ENCODE measurements at places on chromosomes 6 and 20.

DNA sequence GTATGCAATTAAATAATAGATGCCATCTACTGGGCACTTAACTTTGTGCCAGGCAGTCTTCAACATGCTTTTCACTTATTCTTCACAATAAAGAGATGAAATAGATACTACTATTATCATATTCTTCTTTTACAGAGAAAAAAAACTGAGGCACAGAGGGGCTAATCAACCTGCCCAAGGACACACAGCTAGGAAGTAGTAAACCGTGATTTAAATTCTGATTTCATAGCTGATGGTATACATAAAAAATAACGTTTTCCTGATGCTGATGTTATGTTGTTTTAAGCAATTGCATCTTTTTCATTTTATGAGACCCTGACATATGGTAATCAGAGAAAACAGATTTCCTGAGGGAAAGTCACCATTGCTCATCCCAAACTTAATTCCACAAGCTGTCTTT, 45.1 kb upstream of the ATXN1 start:
- no peak for DNase-seq

GRCh38 chr6:148261470-148261869, 81.2 kb upstream of the SASH1 start:
- no peak for DNase-seq

DNA sequence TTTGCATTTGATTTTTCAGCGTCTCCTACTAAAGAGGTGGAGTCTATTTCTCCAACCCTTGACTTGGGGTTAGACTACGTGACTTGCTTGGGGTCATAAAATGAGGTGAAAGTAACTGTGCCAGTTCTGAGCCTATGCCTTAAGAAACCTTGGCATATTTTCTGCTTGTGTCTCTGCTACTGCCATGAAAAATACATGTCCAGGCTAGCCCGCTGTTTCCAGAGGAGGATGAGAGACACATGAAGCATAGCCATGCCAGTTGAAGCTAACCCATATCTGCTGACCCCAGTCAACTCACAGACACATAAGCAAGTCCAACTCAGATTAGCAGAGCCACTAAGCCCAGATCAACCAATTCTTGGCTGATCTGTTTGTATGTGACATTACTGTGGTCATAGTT, 38.7 kb downstream of the SCP2D1 start:
- DNase-seq: no peak

DNA sequence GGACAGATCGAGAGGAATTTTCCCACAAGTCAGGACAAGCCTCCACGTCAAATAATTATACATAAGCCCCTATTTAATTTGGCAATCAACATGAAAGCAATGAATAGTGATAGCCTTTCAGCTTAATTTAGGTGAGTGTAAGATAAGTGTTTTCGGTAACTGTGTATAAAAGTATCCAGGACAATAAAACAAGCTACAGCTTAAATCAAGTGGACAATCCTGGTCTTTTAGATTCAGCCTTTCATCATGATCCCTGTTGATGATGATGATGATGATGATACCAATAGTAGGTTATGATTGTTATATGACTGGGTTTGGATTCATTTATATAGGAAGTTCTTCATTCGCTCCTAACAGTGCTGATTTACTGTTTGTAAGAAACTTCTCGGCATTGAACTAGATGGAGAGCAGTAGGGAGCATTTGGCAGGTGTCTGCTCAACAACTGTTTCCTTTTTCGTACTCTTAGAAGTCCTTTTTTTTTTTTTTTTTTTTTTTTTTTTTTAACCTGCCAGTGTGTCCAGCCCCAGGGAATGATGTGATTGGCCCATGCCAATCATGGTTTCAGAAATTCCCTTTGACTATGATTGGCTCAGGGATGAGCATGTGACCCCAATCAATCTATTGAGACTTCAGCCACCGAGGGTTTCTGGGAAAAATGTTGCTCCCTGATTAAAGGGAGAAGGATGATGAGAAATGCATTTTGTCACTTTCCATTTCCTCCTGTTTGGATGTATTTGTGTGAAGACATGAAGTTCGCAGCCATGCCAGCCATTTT, 11.3 kb upstream of the RNF182 start:
- DNase-seq: no peak

DNA sequence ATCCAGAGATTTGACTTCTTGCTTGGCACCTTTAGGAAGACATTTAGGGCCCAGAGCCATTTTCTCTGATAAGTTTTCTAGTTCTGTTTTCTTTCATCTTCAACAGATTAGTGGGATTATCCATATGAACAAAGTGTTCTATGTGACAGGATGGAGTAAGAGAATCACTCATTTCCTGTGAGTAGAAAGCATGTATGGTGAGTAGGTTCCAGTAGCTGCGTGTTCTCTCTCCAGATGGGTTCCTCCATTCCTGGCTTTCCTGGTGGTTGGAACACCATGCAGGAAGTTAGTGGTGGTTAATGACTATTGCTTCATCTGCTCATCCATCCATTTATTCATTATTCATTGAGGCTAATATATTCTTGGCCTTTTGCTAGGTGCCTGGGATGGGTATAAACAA, 54.0 kb downstream of the EFCAB8 start:
- no peak for DNase-seq

GRCh38 chr6:139642346-139642745, 267.9 kb upstream of the CITED2 start:
- DNase-seq: no peak

- no peak for DNase-seq
Observed at GRCh38 chr6:96836631-96837080, 621 bp downstream of the GPR63 start.

DNA sequence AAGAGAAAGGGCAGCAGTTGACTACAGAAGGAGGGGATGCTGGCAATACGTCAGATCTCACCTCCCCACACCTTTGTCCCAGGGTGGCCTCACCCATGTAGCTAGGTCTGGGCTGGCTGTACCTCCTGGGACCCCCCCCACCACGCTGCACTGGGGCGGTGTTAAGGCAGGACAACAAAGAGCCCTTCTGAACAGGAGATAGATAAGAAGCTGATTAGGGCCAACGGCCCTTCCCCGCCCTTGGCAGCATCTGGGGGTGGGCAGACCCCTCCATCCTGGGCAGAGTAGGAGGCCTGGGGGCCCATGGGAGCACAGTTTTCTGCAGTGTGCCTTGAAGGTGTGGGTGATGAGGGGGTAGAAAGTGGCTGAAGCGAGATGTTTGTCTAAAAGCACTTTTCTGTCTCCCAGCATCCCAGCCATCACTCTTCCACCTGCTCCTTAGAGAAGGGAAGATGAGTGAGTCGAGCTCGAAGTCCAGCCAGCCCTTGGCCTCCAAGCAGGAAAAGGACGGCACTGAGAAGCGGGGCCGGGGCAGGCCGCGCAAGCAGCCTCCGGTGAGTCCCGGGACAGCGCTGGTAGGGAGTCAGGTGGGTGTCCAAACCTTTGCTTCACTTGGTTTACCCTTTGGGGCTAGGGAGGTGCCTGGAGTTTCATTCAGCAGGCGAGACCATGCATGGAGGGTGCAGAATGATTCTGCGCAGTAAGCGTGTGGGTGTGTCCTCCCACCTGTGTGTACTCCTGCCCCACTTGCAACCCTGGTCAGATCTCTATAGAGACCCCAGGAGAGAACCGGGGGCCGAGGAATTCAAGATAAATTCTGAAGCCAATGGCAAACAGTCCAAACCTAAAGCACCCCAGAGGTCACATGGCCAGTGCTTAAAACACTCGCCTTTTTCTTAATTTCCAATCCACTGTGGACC, 3.9 kb downstream of the HMGA1 start:
- no peak for DNase-seq

- no peak for DNase-seq
Observed at GRCh38 chr20:32858189-32858588, 534 bp upstream of the EFCAB8 start.

- DNase-seq: no peak
Observed at GRCh38 chr6:108927927-108928326, 79.7 kb downstream of the ARMC2 start.

DNA sequence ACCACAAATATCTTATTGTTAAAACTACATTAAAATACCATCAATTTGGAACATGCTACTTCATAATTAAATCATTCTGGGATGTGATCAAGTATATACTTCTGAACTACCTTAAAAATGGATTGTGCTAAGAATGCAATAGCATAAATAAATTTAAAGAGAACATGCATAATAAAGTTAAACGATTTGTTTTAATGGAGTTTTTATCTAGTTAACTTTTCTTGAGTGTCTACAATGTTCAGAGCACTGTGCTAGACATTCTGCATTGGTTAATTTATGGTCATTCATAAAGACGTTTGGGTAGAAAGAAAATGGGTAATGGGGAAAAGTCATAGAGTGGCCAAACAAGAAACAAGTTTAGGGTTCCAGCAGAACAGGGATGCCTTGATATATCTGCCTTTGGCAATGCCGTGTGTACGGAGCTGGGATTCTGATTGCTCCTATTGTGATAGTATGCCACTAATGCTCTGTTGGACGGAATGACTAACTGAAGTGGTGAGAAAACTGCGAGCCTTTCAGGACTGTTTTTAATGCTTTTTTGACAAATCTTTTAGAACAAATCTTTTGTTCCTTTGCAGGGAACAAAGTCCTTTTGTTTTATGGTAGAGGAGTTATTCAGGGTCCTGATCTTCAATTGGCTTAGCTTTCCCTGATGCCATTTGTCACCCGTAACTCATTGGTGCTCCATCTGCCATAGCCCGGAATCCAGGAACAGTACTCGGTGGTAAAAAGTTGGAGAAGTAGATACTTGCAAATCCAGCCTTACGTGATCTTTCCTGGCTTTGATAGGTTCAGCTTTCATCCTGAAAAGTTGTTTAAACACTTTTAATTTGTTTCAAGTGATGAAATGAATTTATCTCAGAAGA, 162.6 kb downstream of the BCKDHB start:
- DNase-seq: no peak

GRCh38 chr20:48839154-48839917, 11.5 kb upstream of the PREX1 start:
- DNase-seq: no peak

DNA sequence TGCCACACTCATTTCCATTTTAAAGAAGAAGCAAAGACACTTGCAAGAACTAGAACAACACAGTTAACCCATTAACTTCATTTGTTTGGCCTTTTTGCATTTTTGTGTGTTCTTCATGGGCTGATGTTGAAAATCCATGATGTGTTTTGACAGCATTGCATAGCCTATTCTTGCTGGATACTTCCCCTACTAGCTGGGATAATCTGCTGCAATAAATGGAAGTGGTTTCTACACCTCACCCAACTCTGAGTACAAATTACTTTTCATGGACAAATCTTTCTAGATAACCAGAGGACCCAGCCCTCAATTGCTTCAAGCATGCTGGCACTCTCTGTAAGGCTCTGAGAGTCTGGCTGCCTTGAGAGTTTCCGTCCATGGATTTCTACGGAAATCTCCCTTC, 26.5 kb downstream of the CST9L start:
- no peak for DNase-seq

DNA sequence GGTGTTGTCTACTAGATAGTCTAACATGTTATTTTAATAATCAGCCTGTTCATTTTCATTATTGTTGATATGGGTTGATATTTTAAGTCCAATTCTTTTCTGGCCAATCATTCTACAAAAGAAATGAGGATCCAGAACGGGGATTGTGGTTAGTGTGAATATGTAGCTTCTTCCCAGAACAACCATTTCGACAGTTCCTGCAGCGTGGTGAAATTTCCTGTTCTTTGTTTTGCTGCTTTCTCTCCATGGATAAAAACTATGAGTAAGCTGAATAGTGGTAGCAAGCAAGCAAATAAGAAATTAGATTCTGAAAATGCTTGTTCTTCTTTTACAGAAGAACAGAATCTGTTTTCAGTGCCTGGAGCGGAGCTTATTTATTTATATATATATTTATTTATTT, 65.5 kb upstream of the F13A1 start:
- no peak for DNase-seq

GRCh38 chr6:37127961-37128862, 41.7 kb upstream of the PIM1 start:
- no peak for DNase-seq

DNA sequence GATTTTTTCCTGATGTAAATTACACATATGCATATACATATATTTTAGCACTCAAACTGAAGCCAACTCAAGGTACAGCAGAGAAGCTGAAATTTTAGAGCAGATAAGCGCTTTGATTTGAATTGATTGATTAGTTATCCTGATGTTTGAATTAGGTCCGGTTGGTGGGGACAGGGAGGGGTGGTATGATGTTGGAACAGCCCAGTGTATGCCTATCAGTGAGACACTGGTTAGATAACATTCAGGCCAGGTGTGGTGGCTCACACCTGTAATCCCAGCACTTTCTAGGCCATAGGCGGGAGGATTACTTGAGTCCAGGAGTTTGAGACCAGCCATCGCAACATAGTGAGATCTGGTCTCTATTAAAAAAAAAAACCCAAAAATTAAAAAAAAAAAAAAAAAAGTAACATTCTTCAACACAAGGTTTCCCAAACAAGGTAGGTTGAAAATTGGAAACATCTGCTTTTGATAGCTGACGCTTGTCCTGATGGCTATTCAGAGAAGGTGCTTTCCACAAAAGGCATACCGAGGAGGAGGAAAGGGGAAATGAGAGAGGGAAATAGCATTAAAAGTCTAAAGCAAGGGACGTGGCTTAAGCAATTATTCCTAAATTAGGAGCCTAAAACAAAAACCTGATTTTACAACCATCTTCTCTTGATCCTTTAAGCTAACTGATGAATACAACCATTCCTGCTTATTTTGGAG, 288.4 kb upstream of the JARID2 start:
- no peak for DNase-seq

GRCh38 chr6:137775720-137776119, 91.3 kb upstream of the TNFAIP3 start:
- DNase-seq: no peak

DNA sequence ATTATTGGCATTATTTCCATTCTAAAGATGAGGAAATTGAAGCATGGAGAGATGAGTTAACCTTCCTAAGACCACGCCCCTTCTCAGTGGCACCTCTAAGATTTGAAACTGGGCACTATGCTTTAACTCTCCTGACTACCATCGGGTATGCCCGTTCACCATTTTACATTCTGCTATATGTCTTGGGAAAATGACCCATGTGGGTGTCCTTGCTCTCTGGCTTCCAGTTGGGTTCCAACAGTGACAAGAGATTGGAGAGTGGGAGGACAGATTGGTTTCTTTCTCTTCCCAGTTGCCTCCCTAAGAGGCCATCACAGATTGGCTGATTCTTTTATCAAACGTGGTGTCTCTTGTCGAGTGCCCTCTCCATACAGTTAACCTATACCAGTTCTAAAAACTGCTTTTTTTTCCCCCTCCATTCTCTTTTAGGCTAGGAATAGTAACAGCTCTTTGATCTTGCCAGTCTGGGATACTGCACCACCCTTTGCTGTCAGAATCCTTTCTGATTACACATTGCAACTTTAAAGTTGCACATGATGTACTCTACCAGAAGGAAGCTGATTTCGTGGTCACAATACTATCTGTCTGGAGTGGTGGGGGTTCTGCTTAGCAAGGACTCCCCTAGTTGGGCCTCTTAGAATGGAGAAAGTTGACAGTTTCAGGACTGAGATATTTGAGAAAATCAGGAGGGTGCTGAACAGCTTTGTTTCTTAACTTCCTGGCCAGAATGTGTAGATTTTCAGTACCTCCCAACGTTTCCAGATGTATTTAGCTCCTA, 88.0 kb upstream of the ELOVL5 start:
- DNase-seq: no peak

DNA sequence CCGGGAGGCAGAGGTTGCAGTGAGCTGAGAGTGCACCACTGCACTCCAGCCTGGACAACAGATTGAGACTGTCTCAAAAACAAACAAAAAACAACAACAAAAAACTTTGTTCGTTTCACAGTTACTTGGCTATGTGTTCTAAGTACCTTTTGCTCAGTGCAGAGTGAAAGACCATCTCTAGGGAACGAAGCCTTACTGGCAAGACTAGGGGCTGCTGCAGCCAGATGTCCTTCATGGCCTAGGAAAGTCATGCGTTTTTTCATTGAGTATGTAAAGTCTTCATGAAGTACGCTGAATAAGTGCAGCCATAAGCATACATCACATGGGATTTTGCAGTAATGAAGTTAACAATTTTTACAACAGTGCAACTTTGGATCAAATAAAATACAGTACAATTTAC, 111.1 kb downstream of the JARID2 start:
- no peak for DNase-seq
